ENCODE measurements at places on chromosomes 3 and 15.

DNA sequence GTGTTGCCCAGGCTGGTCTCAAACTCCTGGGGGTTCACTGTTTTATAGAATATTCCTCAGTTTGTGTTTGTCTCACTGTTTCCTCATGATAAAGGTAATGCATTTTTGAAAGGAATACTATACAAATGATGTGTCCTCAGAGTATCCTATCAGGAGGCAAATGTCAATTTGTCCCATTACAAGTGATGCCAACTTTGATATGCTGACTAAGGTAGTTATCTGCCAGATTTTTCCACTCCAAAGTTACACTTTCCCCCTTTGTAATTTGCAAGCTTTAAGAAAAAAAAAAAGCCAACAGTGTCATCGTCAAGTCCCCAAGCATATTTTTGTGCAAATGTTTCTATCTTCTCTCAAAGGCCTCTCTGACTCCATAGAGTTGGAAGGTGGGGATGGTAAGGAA is 9.0 kb downstream of the EIF5A2 start:
- no peak for DNase-seq

DNA sequence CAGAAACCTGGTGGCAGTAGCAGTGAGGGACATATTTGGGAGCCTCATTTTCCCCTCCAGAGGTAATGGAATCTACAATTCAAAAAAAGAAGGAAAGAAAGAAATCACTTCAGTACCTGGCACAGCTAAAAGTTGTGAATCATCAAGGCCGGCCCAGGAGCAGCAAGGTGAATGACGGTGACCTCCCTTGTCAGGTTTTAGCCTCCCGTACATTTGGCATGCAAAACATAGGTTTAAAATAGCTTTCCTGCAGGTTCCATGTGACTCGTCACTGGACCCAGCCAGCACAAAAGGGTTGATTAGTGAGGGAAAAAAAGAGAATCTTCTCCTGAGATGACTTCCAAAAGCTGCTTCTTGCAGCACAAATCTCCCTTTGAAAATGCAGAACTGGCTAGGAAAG is 394.2 kb downstream of the LSAMP start:
- DNase-seq: no peak

DNA sequence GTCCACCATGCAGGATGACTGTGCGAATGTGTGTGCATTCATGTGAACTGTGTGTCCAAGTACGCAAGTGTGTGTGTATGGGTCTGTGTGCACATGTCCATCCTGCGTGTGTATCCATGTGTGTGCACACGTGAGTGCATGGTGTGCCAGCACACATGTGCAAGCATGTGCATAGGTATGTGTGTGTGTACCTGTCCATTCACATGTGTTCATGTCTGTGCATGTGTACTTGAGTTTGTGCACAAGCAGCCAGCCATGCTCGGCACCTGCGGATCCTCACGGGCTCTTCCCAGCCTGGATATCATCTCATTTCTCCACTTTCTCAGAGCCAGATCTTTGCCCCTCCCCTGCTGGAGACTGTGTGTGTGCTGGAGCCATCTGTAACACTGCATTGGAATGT is 18.7 kb upstream of the PLXNA1 start:
- no peak for DNase-seq

DNA sequence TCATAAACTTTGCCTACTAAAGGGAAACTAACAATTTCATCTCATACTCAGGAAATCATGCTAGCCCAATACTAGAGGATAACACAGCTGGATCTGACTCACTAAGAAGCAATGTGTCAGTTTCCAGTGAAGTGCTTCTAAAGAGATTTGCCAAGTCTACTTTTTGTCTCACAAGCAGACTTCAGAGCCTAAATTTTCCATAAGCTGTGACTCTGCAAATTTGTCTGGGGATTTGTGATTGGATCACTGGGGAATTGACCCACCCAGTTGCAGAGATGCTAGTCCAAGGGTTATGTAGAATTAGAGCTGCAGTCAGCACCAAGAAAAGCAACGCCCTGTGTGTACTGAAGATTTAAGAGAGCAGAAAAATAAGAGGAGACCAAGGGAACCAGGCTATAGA is 647.1 kb downstream of the NTRK3 start:
- no peak for DNase-seq

GRCh38 chr3:127899200-127899599 is 15.8 kb upstream of the KBTBD12 start:
- DNase-seq: no peak

All from stimulated activated naive B cell treated with anti-CD40 and anti-IgM and Interleukin-4, amounts not matched to agents 10 μg/mL and 1 μg/mL and 100 μg/mL, for 72 hours (primary cell).